ENCODE measurements at places on chromosomes 5 and 9. TPM values are rescaled to one million over a fixed set of nuclear protein-coding genes. Genes with fewer than 3 reads are reported as not detected.

DNA sequence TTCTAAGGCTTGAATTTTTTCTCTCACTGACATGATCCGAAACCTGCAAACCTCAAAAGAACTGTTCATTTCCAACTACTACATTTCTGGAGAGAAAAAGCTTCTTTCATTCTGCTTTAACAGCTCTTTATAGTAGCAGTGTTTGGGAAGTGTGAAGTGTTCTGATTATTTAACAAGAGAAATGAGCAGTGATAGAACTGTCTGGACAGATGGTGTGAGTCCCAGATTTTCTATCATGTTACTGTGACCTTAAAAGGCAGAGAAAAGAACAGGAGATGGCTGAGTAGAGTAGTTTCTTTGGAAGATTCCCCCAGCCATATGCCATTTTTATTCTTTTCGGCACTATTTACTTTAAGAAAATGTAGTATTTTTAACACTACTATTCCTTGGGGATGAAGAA lies 41.3 kb upstream of the TAL2 start:
- no peaks in the 10 kb centered on the region for H3K27me3 ChIP-seq
- no peak overlapping the region for H3K4me3 ChIP-seq
- H3K36me3 ChIP-seq: peaks cover 1% of the 10 kb centered on the region
- no peaks in the 10 kb centered on the region for H3K4me1 ChIP-seq

GRCh38 chr5:96657068-96657467 lies 5.1 kb upstream of the CAST start:
- no peak for DNase-seq
- H3K27ac ChIP-seq: no peak overlapping the region
- no peaks in the 10 kb centered on the region for H3K4me1 ChIP-seq
- no peaks in the 10 kb centered on the region for H3K36me3 ChIP-seq

DNA sequence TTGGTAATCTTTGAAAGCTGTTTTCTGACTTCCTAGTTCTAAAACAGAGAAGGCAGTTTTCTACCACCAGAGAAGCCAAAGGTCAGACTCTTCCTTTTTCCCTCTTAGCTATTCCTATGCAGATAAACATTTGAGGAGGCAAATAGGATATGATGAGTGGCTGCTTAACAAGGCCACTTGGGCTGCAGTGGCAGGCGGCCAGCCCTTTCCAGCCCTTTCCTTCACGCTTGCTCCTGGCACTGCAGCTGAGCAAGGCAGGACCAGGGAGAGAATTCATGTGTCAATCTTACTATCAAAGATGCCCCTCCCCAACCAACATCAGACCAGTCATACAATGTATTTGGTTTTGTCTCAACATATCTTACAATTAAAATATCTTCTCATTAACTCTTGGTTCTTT lies 36.8 kb upstream of the RNF38 start:
- DNase-seq: no peak
- no peaks in the 10 kb centered on the region for H3K4me1 ChIP-seq
- H3K36me3 ChIP-seq: no peaks in the 10 kb centered on the region
- no peak overlapping the region for H3K27ac ChIP-seq
- H3K27me3 ChIP-seq: no peaks in the 10 kb centered on the region

GRCh38 chr5:124454081-124454480 lies 292.4 kb downstream of the ZNF608 start:
- H3K4me1 ChIP-seq: peaks cover 8% of the 10 kb centered on the region
- H3K4me3 ChIP-seq: no peak overlapping the region
- H3K27ac ChIP-seq: no peak overlapping the region
- no peak for DNase-seq
- no peaks in the 10 kb centered on the region for H3K36me3 ChIP-seq

INSL6 gene
- not detected for polyA plus RNA-seq

NDOR1 gene
- polyA plus RNA-seq: 6.3 TPM
